Central memory CD8-positive, alpha-beta T cell (primary cell): ENCODE measurements at places on chromosomes 5 and 9.
A peak's percentile ranks its signal among the peaks of the same experiment; 100 is the strongest.

DNA sequence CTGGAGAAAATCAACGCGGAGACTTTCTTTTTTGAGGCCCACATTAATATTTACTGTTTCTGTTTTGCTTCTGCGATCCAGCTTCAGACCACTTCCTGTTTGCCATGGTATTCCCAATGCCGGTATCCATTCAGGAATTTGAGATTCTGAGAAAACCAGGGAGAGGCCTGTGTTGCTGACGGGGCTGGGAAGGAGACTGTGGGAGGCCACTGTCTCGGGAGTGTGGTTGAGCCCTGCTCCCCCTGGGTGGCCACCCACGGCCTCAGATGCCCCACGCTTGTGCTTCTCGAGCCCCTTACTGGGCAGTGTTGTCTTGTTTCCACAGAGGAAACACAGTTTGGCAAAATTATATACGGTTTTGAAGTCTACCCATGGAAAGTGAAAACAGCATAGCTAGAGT lies 403.6 kb upstream of the IRX2 start:
- DNase-seq = no peak

DNA sequence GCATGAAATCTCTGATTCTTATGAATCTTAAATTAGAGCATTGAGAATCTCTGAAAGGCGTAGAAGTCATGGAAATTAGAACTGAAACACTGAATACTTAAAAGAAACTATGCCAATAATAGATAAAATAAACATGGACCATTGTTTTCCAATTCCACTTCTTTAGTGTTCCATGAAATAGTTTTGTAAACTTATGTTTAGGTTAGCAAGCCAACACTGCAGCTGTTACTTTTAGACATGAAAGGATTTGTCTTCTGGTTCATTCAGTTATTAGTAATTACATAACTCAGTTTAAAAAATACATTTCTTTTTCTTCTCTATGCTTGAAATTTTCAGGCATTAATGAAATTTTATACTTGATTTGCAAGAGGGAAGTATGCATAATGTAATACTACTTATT lies 733.4 kb upstream of the NUDT12 start:
- no peak for DNase-seq

GRCh38 chr9:12680757-12681156 lies 12.4 kb upstream of the TYRP1 start:
- DNase-seq = no peak

DNA sequence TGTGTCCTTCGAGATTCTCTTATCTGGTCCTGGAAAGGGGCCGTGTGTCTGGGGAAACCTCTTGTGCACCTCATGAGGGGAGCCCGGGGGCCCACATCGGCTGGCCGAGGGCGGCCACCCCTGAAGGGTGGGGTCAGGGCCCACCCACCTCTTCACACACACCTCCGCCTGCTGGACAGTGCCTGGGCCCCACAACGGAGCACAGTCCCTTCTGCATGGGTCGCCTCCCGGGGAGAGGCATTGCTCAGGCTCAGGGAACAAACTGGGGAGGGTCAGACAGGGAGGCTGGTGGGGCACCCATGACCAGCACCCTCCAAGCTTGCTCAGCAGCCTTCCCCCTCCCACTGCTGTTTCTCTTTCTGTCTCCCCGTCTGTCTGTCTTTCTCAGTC lies 1.3 kb upstream of the LRRC14B start:
- no peak for DNase-seq

DNA sequence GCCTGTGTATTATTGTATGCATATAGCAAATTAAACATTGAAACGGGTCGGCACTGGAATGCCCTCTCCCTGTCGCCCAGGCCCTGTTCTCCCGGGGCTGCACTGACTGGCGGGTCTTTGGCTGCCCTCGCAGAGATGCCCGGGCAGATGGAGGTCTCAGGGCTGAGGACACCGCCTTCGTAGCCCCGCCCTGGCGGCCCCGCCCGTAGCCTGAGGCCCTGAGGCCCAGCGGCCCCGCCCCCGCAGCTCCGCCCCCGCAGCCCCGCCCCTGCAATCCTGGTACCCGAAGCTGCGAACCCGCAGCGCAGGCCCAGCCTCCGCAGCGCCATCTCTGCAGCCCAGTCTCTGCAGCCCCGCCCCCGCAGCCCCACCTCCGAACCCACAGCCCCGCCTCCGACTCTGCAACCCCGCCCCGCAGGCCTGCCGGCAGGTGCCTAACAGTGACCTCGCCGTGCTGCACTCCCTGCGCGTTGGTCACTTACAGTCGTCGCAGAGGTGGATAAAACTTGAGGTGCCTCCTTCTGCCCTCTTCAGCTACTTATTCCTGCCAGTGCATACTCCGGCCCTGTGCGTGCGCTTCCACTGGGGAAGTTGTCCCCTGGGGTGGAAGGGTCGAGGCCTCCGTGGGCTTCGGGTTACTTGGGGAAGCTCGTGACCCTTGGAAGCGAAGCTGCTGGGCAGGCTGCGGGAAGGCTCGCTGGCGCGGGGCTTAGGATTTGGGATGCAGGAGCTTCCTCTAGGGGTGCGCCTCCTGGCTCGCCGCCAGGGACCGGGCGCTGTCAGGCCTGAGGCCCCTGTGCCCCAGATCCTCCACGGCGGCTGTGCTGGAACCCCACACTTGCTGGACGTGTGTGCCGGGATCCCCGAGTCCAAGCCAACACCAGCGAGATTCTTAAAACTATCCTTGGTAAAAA lies 72.3 kb downstream of the ICE1 start:
- DNase-seq = peak; percentile 66

GRCh38 chr5:30921388-30921787 lies 272.1 kb upstream of the CDH6 start:
- DNase-seq = no peak

DNA sequence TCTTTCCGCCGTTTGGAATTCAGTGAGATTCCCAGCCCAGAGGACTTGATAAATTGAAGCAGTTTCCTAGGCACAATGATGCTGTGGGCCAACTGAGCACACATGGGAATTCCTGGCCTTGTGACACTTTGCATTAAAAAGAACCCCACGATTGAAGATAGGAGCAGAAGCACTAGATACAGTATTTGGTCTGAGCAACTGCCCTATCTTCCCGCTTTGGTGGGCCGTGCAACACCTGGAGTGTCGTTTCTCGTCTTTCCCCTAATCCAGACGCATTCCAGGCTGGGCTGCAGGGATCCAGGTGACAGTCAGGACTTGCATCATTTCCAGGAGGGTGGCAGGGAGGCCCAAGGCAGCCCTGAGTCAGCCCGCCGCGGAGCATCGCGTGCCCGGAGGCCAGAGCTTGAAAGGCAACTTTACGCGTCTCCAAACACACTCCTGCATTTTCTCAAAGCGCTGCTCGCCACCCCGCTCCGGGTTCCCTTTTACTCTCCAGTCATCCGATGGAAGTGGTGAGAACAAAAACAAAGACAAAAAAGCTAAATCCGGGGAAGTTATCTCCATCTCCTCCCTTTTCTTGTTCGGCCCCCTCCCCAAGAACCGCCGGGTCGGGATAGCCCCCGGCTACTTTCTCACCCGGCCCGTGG lies 753 bp upstream of the STC2 start:
- no peak for DNase-seq

GRCh38 chr5:118552146-118552545 lies 436.2 kb downstream of the DTWD2 start:
- no peak for DNase-seq

DNA sequence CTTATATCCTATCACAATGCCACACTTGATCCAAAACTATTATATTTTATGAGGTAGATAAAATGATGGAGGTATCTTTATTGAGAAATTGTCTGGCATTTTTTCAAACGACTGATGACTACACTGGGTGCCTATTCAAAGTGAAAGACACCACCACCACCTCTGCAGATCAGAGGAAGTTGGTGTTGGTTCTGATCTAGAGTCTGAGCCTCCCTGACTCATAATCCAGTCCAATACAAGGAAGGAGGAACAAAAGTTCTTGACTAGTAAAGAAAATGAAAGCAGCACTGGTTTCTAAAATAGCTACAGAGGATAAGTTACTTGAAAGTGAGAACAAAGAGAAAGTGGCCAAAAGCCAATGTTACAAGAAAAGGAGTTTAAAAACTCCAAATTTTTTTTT lies 139.9 kb downstream of the RFX3 start:
- no peak for DNase-seq

DNA sequence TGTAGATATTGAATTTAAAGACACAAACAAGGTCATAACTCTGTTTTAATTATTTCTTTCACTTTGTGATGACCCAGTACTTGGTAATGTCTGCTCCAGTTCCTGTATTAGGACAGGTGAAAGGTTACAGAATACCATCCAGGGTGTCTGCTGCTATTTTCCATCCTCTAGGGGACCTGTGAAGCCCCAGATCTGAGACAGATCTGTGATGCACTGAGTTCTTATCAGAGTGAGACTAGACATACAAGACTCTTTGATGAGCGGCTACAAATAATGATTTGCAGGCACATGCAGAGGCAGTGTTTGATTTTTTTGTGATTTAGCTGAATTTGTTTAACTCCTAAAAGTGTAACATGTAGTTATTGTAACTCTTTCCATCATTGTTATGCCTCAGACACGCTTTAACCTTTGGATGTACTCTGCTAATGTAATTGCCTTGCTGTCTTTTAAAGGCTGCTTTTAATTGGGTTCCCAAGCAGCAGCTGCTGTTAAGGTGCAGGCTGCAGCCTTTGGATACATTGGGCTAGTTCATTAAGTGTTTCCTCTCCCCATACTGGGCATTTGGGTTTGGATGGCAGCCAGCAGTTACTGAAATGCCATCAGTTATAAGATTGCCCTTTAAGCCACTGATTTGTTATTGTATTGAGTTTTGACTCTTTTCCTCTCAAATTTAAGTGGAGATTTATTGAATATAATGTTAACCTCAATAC lies 63.3 kb downstream of the RASGRF2 start:
- DNase-seq = no peak

- DNase-seq = no peak
Measured at GRCh38 chr5:134430001-134430569, 18.4 kb upstream of the CDKN2AIPNL start.

- DNase-seq = no peak
Measured at GRCh38 chr5:173378727-173379126, 50.5 kb upstream of the STC2 start.

- DNase-seq = no peak
Measured at GRCh38 chr9:128260340-128260739, 15.5 kb downstream of the GOLGA2 start.

DNA sequence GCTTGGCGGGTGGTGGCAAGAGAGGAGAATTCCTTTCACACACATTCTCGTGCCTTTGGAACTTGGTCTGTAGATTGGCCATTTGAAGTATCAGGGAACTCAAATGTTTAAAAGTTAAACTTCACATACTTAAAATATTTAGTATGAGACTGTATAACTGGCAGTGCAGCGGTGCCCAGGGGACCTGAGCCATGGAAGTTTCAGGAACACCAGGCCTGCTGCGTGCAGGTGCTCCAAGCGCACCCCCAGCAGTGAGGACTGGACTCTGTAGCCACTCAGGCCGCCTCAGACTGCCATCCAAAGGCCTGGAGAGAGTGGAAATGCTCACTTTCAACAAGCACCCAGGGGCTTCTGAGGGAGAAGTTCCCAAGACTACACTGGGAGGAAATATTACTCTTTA lies 273.5 kb upstream of the IRX2 start:
- no peak for DNase-seq

- DNase-seq = no peak
Measured at GRCh38 chr5:166712447-166713185, 1578.8 kb upstream of the WWC1 start.

DNA sequence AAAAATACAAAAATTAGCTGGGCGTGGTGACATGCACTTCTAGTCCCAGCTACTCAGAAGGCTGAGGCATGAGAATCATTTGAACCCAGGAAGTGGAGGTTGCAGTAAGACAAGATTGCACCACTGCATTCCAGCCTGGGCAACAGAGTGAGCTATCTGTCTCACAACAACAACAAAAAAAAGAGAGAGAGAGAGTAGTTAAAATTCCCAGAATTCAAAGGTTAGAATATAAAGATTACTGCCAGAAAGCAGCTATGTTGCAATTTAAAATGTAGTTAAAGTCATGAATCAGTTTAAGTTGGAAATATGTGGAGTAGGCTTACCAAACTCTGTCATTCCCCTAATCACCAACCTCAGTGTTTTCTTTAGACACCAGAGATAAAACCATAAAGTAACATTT lies 58.7 kb upstream of the SUSD1 start:
- DNase-seq = no peak

DNA sequence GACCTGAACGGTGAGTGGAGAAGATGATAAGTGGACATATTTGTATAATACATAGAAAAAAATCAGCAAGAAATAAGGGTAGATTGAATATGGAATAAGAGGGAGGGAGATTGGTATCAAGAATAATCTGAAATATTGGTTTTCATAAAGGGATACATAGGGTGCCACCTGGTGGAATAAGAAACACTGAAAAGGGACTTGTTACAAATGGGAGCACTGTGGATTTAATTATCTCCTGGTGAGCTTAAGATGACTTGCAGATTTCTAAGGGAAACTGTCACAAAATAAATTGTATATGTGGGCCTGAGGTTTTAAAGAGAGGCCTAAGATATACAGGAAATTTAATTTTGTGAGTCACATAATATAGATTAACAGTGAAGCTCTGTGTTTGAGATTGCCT lies 1403.5 kb upstream of the CDH18 start:
- DNase-seq = no peak

- DNase-seq = no peak
Measured at GRCh38 chr5:83856881-83857280, 136.2 kb upstream of the HAPLN1 start.

DNA sequence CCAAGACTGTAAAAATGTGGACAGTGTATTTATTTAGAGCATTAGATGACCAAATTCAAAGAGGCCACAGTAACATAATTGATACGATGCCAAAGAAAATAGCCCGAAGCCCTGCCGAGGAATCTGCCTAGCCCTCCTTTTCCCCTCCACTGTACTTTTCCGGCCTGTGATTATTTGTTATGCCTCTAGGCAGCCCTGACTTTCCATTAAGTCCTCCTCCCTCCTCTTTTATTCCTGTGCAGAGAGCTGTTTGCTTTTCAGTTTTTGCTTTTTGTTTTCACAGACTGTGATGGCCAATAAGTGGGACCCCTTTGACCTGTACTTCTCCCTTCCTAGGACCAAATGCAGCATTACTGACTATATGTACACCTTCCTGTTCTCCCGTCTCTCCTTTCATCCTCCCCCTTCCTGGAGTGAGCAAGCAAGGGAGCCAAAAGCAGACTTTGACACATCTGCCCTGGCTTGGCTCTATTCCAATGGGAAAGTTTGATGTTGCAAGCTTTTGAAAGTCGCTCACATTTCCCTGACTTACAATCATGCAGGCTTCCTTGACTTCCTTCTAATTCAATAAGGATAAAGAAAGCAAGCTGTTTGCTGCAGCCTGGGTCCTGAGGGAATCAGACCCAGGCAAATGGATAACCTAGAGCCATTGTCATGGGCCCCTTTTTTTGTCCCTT lies 76.1 kb downstream of the NREP start:
- no peak for DNase-seq

- DNase-seq = no peak
Measured at GRCh38 chr9:121286973-121287741, 19.2 kb downstream of the GSN start.

- no peak for DNase-seq
Measured at GRCh38 chr9:105879181-105879580, 184.8 kb downstream of the TMEM38B start.

DNA sequence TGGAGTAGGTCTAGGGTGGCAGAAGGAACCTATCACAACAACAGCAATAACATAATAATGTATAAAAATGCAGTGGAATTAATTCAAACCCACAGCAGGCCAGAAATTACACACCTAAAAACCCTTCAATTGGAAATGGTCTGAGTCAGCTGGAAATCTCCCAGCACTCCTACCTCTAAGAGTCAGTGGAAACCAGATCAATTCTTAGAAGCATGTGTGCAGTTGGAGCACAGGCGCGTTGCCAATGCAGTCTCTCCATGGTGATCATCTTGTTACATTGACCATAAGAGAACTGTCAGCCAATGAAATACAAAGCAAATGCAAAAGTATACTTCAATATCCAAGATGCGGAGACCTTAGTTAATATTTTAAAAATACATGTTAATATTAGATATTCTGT lies 15.1 kb upstream of the CSNK1G3 start:
- DNase-seq = no peak
